Panc1 (cell line): ENCODE measurements at places on chromosomes 16 and 17. TPM values are rescaled to one million over a fixed set of nuclear protein-coding genes. Genes with fewer than 3 reads are reported as not detected.

TNFRSF13B gene
- not detected for total RNA-seq

PARD6A gene
- 10.8 TPM for total RNA-seq

TMEM114 gene
- total RNA-seq: not detected

KRT32 gene
- 0.72 TPM for total RNA-seq

FOXF1 gene
- total RNA-seq: 0.10 TPM

GRIN2C gene
- total RNA-seq: 0.10 TPM

KRT33B gene
- total RNA-seq: not detected

PLA2G10 gene
- 0.23 TPM for total RNA-seq
